ENCODE measurements at places on chromosomes 4 and X.

DNA sequence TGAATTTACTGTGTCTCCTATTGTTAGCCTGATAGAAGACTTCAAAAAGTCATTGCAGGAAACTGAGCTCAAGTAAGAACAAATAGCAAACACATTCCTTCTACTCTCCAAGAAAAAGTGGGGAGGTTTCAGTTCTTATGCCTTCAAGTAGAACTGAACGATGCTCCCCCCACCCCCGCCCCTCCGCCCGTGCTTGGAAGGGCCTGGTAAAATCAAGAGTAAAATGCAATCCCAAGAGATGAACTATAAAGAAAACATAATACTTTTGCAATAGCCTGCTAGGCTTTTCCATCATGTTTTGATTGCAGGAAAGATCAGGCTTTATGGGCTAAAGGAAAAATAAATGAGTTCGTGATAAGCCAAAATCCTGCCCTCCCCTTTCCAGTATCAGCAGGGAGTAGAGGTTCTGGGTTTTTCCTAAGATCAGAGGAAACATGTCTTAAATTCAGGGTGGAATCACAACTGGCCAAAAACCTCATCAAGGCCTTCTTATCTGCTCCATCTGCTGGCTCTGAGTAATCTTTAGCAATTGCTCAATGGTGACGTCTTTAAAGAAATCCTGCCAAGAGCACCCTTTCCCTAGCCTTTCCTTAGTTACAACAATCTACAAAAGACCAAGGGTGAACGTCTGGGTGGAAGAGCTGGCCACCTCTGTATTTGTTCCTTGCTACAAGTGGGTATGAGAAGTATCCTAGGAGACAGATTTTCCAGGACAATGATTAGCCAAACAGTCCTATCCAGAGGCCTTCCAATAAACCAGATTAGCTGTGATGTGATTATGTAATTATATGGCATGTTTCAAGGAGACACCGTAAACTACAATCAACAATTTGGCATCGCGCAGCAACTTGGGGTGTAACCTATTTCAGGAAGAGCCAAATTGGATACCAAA is 66.3 kb upstream of the FAM9C start:
- DNase-seq: no peak

DNA sequence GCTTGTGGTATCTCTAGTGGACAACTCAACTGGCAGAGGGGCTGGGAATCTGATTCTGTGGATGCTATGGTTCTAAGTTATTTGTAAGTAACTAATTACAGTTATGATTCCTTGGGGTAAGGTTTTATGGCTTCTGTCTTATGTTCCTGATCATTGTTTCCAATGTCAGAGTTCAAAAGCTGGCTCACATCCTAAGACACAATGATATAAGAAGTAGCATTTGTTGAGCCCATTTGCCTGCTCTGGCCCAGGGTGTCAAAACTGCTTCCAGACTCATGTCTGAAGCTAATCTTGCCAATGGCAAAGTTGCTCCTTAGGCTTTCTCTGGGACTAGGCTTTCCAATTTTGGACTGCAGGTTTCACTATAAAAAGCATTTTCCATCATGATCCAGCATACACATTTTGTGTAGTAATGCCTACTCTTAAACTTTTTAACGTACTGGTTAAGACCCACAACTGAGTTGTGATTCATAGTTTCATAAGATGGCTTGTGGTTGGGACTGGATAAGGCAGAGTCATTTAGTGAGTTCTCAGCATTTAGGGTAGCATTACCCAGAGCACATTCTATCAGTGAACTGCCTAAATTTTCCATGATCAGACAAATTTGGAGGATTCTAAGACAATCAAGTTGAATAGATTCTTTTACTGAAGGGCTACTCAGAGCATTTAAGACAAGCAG is 50.0 kb downstream of the CCNI start:
- DNase-seq: no peak

GRCh38 chr4:48930654-48931053 is 24.1 kb upstream of the OCIAD2 start:
- DNase-seq: no peak

GRCh38 chr4:146401274-146401673 is 120.5 kb downstream of the SLC10A7 start:
- DNase-seq: no peak

GRCh38 chr4:15898902-15899301 is 39.6 kb downstream of the FGFBP1 start:
- no peak for DNase-seq

- DNase-seq: no peak
Observed at GRCh38 chr4:55729351-55730279, 90.0 kb upstream of the EXOC1L start.
